ENCODE measurements at places on chromosomes 11 and 22.

GRCh38 chr22:33996824-33997223, 76.5 kb upstream of the LARGE1 start:
- DNase-seq = no peak

- DNase-seq = no peak
Measured at GRCh38 chr22:48886604-48887393, 940.9 kb downstream of the BRD1 start.

- peak; percentile 71 for DNase-seq
Measured at GRCh38 chr11:102451681-102452460, 694 bp downstream of the TMEM123 start.

GRCh38 chr22:30889268-30889995, 79.1 kb downstream of the MORC2 start:
- no peak for DNase-seq

DNA sequence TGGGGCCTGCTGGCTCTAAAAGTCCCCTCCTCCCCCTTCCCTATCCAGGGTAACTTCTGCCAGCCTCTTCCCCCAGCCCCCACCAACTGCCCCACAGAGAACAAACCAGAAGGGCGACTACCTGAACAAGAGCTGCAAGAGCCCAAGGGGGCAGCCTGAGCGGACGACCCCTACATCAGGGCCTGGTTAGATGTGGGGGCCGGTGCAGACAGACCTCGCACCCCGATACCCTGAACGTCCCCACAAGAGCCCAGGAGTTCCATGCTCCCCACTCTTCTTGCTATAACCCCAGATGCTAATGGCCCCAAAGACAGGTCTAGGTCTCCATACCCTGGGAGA, 20.7 kb downstream of the SUN2 start:
- no peak for DNase-seq

GRCh38 chr22:17785185-17786184, 11.2 kb upstream of the BID start:
- DNase-seq = peak; percentile 74

DNA sequence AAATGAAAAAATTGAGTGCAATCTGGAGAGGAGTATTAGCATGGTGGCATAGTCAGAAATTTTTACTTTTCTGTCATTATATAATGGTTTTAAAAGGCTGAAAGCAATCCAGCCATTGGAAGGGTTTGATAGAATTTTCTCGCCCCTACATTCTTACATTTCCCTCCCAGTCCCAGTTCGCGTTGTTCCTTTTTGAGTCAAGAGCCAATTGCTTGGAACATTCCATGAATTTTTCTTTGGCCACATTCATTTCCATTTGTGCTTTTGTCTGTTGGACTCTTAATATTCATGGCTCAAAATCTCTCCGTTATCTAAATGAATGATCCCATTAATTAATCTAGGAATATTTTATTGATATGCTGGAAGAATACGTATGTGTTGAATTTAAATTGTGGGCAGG, 66.0 kb downstream of the GRK3 start:
- DNase-seq = no peak
